Ammon's horn (tissue), 1 donor: ENCODE measurements at places on chromosomes 6 and 20.

- DNase-seq, result no peak
Measured at GRCh38 chr6:16746401-16746800, 14.9 kb downstream of the ATXN1 start.

DNA sequence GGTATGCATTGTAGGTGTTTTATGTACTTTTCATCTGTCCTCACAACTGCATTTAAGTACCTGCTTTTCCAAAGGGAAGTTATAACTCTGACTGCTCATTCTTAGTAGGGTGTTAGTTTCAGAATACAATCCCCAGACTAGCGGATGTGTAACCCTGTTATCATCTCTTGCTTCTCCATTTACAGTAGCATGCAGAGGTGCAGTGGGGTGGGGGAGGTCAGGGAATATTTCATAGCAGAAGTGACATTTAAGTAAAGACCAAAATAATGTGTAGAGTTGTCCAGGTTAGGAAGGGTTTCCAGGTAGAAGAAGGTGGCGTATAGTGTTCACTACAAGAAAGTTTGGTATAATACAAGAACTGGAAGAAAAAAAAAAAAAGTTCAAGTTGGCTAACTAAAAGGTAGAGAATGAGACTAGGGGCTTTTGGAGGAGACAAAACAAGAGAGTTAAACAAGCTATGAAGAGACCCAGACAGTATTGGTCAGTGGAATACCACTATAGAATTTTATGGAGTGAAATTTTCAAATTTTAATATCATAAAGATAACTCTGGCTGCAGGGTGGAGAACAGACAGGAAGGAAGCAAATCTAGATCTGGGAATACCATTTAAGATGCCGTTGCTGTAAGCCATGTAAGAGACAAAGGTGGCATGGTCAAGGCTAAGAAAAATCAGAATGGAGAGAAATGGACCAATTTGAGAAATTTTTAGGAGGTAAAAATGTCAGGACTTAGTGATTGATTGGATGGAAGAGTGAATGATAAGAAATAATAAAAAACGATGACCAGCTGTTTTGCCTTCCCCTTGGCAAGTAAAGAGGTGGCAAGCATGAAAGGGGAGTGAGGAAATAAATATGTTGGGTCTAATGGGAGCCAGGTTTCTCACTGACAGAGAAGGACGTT is 2.2 kb upstream of the AHI1 start:
- DNase-seq, result no peak

DNA sequence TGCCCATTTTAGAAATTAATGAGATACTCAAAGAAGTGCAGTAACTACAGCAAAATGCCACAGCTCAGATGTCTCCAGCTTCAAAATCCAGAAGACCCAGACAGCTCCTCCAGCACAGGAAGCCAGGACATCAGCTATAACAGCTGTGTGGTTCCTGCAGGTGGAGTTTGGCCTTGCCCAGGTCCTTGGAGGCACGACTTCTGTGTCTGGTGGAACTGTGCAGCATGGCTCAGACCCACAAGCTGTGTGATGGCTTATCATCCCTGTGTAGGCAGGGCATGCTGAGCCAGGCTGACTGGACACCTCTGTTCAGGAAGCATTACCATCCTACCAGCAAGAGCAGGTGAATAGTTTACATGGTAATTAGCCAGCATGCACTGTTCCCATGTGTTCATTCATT is 26.5 kb upstream of the CD93 start:
- no peak for DNase-seq

- no peak for DNase-seq
Measured at GRCh38 chr20:5220321-5221060, 93.7 kb downstream of the CDS2 start.

DNA sequence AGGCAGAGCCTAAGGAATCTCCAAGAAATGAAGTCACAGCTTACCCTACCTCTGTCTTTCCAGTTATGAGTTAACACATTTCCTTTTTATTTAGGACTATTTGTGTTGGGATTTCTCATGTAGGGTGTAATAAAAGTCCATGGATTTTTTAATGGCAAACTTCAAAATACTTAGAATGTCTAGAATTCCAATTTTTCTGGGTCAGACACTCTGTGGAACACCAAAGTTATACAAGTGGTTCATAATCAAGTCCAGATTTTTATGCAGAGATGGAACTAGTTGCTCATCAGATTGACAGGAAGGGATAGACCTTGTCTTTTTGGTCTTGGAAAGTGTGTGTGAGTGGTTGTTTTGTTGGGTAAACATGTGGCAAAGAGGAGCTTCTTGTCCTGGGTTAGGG is 303.5 kb upstream of the RNF24 start:
- DNase-seq, result no peak
